Mucosa of gallbladder (tissue), 1 donor: ENCODE measurements at places on chromosomes 2 and 18.

GRCh38 chr2:216827073-216827720 lies 32.7 kb downstream of the TNP1 start:
- no peak for DNase-seq

DNA sequence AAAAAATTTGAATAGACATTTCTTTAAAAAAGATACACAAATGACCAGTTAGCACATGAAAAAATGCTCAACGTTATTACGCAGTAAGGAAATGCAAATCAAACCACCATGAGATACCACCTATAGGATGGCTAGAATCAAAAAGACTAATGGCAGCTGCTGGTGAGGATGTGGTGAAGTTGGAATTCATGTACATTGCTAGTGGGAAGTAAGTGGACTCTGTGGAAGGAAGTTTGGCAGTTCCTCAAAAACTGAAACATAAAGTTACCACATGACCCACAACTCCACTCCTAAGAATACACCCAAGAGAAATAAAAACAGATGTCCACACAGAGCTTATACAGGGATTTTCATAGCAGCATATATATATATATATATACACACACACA lies 51.2 kb downstream of the MBP start:
- no peak for DNase-seq

- DNase-seq = no peak
Observed at GRCh38 chr2:178819147-178819875, 12.1 kb upstream of the TTN start.

GRCh38 chr18:28999726-29000125 lies 822.8 kb upstream of the CDH2 start:
- DNase-seq = no peak
